ENCODE measurements at places on chromosomes 1 and 21. TPM values are rescaled to one million over a fixed set of nuclear protein-coding genes. Genes with fewer than 3 reads are reported as not detected.

The C1orf105 gene
- total RNA-seq, result 0.24 TPM

The EFCAB14 gene
- total RNA-seq, result 79.2 TPM

The NRIP1 gene
- 17.7 TPM for total RNA-seq

The TENT5C gene
- 22.2 TPM for total RNA-seq

The MPL gene
- total RNA-seq, result not detected

The FCGR3B gene
- total RNA-seq, result not detected

The WDR77 gene
- 49.9 TPM for total RNA-seq

The TCHHL1 gene
- total RNA-seq, result not detected

The KCNJ6 gene
- not detected for total RNA-seq

The CTNNBIP1 gene
- total RNA-seq, result 11.0 TPM

The PLA2G4A gene
- not detected for total RNA-seq

The ACOT7 gene
- 52.9 TPM for total RNA-seq

The OR6K3 gene
- total RNA-seq, result not detected

The KRTAP13-3 gene
- total RNA-seq, result not detected

The KDF1 gene
- 0.41 TPM for total RNA-seq

The C1orf56 gene
- 1.4 TPM for total RNA-seq

The IQCC gene
- 3.6 TPM for total RNA-seq

The PTPN22 gene
- 66.0 TPM for total RNA-seq

The HAO2 gene
- not detected for total RNA-seq

The CRYBG2 gene
- total RNA-seq, result 1.4 TPM

The CR1L gene
- not detected for total RNA-seq

The GSTM3 gene
- 0.71 TPM for total RNA-seq

The KCNJ9 gene
- total RNA-seq, result not detected

The LCE5A gene
- total RNA-seq, result not detected

The DNASE2B gene
- total RNA-seq, result not detected

The SHISAL2A gene
- 25.9 TPM for total RNA-seq

The GLIS1 gene
- not detected for total RNA-seq

The SRRM1 gene
- 164 TPM for total RNA-seq

The CFHR5 gene
- total RNA-seq, result not detected

The ROR1 gene
- total RNA-seq, result not detected

The PSMA5 gene
- 138 TPM for total RNA-seq

The CNR2 gene
- 0.28 TPM for total RNA-seq

The MAEL gene
- 0.35 TPM for total RNA-seq

Data from activated naive CD4-positive, alpha-beta T cell treated with anti-CD3 and anti-CD28 coated beads, Interleukin-2, amount 10 ng/mL, durations not matched to agents 5 hours and 36 hours (primary cell).